GF-D8 (cell line): ENCODE measurements at places on chromosomes 6 and 20.

- no peak for DNase-seq
Measured at GRCh38 chr20:42179768-42180167, 561.6 kb upstream of the CHD6 start.

- DNase-seq: no peak
Measured at GRCh38 chr6:88368071-88368787, 202.1 kb upstream of the CNR1 start.

DNA sequence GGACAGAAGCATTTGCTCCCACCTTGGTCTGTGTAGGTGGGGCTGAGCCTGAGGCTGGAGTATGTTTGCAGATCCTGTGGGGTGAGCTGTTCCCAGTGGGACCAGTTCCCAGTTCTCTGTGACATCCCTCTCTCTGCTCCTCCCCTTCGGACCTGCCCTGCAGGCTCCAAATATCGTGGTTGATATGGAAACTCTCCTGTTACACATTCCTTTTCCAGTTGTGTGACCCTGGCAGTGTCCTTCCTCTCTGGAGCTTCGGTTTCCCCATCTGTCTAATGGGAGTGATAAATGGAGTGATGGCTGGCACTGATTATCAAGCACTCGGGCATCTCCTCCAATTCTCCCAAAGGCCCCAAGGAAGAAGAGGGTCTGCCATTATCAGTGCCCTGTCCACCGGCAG is 15.7 kb upstream of the TGM2 start:
- DNase-seq: no peak

DNA sequence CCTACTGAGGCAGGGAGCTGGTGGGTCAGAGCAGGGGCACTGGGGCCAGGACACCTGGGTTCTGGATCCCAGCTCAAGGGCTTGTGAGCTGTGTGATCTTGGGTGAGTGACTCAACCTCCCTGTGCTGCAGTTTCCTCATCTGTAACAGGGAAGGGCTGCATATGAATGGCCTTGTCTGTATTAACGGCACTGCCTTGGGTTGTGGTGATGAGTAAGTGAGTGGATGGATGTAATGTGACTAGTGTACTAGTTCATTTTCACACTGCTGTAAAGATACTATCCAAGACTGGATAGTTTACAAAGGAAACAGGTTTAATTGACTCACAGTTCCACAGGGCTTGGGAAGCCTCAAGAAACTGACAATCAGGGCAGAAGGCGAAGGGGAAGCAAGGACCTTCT is 233.5 kb downstream of the TAF4 start:
- no peak for DNase-seq

DNA sequence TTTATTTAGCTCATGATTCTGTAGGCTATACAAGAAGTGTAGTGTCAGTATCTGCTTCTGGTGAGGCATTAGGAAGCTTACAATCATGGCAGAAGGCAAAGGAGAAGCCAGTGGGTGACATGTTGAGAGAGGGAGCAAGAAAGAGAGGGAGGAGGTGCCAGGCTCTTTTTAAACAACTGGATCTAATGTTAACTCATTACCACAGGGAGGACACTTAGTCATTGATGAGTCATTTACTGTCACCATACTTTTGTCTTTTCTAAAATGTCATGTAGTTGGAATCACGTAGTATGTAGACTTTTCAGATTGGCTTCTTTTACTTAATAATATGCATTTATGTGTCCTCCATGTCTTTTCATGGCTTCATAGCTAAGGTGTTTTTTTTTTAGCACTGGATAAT is 58.1 kb downstream of the NUS1 start:
- no peak for DNase-seq

DNA sequence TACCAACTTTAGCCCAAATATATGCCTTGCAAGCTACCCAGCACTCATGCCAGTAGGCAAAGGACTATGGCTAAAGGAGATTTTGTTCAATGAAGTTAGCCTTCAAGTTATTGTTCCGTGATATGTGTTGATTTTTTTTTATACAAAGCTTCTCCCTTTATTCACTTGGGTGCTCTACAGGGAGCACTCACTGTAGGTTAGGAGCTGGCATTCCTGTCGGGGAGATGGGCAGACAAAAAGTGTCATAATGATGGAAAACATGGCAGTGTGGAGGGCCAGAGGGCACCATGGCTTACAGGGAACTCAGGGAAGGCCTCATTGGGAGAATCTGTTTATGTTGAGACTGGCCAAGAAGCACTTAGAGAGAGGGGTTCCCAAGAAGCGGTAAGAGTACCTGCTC is 292.4 kb downstream of the TSHZ2 start:
- no peak for DNase-seq

DNA sequence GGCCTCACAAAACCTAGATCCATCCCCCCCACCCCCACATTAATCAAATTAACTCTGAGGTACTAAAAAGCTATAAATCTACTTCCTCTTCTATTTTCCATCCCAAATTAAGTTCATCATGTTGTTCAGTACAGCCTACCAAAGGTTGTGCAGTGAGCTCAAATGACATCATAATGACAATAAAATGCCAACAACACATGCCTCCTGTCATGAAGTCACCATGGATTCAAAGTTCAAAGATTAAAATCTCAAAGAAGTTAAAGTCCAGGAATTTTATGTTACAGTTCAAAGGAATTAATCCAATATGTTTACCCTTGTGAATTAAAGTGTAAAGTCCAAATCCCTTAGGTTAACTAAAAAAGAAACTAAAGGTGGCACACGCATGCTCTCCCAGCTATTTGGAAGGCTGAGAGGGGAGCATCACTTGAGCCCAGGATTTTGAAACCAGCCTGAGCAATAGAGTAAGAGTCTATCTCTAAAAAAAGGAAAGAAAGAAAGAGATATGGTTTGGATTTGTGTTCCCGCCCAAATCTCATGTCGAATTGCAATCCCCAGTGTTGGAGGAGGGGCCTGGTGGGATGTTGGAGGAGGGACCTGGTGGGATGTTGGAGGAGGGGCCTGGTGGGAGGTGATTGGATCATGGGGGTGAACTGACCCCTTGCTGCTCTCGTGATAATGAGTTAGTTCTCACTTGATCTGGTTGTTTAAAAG is 25.7 kb upstream of the SIRT5 start:
- no peak for DNase-seq

GRCh38 chr6:138334000-138334399 is 43.7 kb upstream of the SMIM28 start:
- DNase-seq: no peak

DNA sequence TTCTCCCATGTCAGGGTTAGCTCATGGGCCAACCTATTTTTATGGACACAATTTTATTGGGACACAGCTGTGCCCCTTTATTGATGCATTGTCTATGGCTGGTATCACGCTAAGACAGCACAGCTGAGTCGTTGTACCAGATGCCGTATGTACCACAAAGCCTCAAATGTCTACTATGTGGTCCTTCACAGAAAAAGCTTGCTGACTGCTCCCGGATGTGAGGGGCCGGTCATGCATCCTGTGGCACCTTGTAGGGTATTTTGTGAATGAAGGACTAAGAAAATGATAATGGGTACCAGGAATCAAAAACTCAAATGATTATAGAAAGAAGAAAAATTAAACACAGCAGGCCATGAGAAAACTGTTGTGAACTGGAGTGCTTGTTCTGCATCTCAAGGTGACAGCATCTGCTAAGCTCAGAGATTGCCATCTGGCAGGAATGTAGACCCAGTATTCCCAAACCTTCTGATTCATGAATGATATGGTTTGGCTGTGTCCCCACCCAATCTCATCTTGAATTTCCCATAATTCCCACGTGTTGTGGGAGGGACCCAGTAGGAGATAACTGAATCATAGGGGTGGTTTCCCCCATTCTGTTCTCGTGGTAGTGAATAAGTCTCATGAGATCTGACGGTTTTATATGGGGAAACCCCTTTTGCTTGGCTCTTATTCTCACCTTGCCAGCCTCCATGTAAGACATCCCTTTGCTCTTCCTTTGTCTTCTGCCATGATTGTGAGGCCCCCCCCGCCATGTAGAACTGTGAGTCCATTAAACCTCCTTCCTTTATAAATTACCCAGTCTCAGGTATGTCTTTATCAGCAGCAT is 248.5 kb downstream of the TSHZ2 start:
- DNase-seq: no peak

- no peak for DNase-seq
Measured at GRCh38 chr6:65984089-65984488, 277.1 kb upstream of the EYS start.

DNA sequence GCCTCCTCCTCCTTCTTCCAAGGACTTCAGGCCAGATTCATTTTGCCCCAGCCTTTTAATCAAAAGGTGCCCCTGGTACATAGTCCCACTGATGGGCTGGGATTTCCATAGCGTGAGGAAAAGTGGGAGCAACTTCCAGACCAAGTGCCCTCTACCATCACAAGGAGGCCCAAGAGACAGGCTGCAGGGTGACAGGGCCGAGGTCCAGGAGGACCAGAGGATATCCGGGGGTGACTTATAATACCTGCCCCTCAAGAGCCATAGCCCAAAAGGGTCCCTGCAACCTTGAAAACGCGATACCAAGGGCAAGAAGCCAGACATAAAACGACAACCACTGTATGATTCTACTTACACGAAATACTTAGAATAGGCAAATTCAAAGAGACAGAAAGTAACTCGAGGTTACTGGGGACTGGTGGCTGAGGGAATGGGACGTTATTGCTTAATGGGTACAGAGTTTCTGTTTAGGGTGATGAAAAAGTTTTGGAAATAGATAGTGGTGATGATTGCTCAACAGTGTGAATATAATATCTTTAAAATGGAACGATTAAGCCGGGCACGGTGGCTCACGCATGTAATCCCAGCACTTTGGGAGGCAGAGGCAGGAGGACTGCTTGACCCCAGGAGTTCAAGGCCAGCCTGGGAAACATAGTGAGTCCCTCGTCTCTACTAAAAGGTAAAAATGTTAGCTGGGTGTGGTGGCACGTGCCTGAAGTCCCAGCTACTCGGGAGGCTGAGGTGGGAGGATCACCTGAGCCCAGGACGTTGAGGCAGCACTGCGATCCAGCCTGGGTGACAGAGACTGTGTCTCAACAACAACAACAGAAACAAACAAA is 71.9 kb downstream of the NOL4L start:
- DNase-seq: no peak

DNA sequence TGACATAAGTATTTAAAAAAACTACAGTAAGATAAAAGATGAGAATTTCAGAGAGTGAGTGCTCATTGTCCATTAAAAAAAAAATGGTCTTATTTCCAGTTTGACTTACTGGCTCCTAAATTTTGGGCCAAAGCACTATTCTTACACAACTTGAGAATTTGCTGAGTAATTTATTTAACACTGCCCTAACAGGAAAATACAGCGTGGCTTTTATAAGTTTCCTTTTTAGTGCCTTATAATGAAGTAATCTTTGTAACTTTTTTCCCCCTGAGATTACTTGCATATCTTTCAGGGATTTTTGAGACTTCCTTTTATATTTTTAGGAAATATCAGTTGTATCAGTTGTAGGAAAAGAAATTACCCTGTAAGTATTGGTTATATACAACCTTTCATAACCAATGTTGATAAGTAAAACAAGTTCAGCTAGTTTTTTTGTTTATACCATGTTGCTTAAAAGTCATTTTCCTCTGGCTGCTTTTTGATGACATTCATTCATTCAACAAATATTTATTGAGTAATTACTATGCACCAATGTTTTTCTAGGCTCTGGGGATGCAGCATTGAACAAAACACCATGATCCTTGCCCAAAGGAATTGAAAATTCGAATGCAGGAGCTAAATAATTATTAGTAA is 106.4 kb upstream of the SGK1 start:
- DNase-seq: no peak

DNA sequence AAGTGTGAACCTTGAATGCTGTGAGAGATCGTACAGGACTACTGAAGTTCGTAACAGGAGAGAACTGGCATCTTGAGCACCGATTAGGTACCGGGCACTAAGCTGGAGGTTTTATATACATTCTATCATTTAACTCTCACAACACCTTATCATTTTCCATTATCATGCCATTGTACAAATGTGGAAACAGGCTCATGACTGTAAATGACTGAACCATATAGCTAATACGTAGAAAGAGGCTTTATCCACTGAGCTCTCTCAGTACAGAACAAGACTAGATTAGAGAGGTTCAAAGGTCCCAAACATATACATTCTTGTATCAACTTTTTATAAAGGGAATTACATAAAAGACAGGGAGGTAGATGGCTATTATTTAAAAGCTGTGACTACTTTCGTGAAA is 130.6 kb downstream of the CEP57L1 start:
- DNase-seq: no peak

DNA sequence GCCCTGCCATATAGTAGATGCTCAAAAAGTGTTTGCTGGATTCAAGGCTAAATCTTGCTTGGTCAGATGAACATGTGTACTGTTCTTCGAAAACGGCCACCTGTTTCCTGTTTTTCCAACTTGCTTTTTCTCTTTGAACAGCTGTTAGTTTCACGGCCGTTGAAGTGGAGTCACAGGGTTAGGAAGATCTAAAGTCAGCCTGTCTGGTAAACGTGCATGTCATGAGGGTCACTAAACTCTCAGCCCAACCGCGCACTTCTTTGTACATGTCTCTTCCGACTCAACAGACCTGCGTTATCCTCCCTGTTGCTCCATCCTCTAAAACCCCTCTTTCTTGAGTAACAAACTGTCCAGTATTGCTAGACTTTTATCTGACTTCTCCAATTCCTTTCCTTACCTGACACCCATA is 93.2 kb upstream of the MAN1A1 start:
- DNase-seq: peak; percentile 79

DNA sequence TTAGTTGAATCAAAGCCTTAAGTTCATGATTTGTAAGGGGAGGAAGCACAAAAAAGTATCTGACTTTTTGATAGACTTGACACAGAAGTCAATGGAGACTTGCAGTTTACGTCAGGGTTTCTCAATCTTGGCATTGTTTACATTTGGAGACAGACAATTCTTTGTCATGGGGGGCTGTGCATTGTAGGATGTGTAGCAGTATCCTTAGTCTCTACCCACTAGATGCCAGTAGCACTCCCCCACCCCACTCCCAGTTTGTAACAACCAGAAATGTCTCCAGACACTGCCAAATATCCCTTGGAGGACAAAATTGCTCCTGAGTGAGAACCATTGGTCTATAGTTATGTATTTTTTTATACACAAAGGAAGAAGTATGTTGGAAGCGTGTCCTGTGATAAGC is 434.1 kb downstream of the RFPL4B start:
- no peak for DNase-seq

DNA sequence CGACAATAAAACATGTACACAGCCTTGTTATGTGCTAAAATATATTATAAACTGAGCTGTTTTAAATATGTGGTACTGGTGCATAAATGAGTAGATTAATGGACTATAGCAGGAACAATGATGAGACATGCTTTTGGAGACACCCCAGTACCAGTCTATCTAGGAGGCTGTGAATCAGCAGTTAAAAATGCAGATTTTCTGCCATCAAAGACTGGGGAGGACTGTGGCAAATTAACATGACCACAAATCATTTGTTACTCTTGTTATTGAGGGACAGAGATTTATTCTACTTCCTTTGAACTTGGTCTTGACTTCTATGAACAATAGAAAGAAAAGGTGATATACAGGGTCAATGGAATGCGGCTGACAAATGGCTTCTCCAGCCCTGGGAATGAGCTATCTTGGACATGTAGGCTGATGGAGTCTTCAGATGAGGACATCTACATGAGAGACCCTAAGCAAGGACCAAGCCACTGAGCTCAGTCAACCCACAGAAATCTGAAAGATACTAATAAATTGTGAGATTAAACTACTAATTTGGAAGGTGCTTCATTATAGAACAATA is 551.7 kb upstream of the GJE1 start:
- no peak for DNase-seq

GRCh38 chr6:136290410-136291010 is 864 bp upstream of the BCLAF1 start:
- DNase-seq: peak; percentile 77
